Left renal cortex interstitium (tissue), 4 donors: ENCODE measurements at places on chromosomes 12 and 14.

- DNase-seq, result no peak
Observed at GRCh38 chr12:106974511-106974910, 12.4 kb downstream of the MTERF2 start.

DNA sequence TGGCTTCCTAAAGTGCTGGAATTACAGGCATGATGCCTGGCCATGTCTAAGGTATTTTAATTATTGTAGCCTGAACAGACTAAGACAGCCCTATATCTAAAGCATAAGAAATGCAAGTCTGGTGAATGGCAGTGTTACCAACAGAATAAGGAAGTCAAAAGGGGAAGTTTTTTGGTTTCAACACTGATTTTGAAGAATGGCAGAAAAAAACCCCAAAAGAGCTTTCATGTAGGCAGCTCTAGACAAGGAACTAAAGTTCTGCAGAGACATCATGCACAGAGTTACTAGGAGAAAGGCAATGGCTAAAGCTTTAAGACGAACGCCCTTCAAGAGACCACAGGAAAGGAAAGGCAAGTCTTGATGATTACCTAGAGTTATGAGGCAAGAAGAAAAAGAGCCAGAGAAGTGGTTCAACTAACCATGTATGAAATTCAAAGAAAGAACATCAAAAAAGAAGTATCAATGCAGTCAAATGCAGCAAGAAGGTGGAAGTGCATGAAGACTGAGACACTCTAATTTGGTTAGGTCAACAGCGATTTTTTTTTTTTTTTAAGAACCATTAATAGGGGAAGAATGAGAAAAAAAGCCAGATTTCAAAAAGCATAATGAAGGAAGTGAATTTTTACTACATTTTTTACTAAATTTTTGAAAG lies 50.8 kb downstream of the RPS6KA5 start:
- DNase-seq, result no peak

DNA sequence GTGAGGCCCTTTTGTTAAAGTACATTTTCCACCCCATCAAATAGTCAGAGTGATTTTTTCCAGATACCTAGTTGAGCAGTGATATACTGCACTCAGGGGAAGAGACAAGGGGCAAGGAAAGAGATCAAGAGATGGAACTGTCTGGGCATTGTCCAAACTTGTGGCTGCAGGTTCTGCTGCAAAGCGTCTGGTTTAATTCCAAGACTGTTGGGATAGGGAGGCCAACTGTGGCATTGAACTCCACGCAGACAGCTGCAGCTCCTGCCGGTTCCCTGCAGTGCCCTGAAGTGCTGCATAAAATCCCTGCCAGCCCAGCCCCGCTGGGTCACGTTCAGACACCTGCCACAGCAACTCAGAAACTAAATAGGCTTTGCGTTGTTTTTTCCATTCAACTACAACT lies 30.5 kb downstream of the RPH3A start:
- no peak for DNase-seq

DNA sequence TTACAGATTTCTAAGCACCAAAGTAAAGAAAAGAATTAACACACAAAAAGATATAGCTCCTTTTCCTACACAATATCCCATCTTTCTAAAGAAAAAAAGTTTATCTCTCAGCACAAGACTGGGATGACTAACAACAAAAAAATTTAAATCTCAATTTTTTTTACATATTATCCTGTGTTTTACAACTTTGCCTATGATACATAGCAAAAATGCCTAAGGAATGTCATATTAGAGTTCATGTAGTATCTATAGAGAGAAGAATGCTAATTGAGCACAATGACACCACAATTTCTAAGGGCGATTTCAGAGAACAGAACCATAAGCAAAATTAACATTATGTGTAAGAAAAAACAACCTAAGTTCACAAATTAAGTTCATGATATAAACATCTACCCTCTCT lies 16.3 kb downstream of the C2CD5 start:
- no peak for DNase-seq

GRCh38 chr14:66511849-66512248 lies 3.9 kb downstream of the GPHN start:
- no peak for DNase-seq

GRCh38 chr12:20443792-20444191 lies 75.5 kb downstream of the PDE3A start:
- DNase-seq, result no peak

- DNase-seq, result peak; percentile 73
Observed at GRCh38 chr14:99415496-99416281, 65.0 kb downstream of the SETD3 start.

DNA sequence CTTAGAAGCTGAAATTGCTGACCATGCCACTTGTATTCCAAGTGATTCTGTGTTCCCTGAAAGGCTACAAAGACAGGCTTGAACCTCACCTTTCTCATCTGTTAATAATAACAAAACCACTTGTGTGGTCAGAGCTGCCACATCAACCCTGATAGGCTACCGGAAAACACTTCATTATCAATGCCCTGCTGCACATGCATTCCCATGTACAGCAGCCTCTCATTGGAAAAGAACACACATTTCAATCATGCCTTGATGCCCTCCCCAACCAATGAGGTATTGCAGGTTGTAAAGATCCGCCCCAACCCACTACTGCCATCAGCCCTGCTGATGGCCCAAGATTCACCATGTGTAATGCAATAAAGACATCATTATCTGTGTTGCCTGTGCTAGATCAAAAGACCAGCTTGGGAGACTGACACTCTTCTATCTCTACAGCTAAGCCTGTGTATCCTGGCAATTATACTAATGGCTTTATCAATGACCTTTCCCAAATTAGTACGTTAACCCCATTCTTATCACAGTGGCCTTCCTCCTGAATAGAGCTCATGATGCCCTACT lies 2.8 kb downstream of the GPR19 start:
- no peak for DNase-seq

DNA sequence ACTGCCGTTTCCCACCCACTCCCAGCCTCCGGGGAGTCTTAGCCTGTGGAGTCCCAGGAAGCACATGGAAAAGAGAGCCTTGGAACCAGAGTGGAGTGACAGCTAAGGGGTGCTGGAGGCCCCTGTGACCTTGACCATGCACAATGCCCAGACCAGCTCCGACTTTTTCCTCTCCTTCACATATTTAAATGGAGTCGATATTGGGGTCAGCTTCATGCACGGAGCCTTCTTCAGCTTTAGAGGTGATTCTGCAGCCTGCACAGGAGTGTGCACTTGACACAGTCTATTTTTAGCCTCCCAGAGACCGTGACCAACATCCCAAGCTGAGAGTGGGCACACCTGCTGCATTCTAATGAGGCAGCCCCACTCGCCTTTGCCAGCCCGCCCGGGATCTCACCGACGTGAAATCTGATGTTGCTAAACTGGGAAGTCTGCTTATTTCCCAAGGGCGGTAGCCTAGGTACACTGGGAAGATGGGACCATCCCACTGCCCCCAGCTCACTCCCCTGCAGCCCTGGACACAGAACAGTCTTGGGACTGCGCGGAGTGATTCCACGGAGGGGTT lies 47.5 kb downstream of the PRMT8 start:
- no peak for DNase-seq

GRCh38 chr14:42224053-42224888 lies 617.6 kb downstream of the LRFN5 start:
- DNase-seq, result no peak

GRCh38 chr14:97827746-97828145 lies 1030.6 kb downstream of the VRK1 start:
- no peak for DNase-seq

DNA sequence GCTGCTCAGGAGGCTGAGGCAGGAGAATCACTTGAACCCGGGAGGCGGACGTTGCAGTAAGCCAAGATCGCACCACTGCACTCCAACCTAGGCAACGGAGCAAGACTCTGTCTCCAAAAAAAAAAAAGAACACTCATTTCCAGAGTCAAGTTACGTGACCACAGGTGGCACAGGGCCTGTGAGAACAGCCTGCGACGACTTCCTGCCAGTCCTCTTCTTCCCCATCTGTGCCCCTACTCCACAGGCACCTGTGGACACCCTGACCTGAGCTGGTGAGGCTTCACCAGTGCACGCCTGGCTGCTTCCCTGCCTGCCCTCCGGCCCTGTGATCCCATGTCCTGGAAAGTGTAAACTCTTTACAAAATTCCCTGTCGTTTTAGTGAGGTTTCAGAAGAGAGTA lies 77.7 kb downstream of the PPP2R5C start:
- DNase-seq, result no peak

GRCh38 chr14:104891664-104892530 lies 26.8 kb downstream of the CEP170B start:
- DNase-seq, result no peak

- DNase-seq, result no peak
Observed at GRCh38 chr14:55233591-55233990, 37.6 kb upstream of the FBXO34 start.

DNA sequence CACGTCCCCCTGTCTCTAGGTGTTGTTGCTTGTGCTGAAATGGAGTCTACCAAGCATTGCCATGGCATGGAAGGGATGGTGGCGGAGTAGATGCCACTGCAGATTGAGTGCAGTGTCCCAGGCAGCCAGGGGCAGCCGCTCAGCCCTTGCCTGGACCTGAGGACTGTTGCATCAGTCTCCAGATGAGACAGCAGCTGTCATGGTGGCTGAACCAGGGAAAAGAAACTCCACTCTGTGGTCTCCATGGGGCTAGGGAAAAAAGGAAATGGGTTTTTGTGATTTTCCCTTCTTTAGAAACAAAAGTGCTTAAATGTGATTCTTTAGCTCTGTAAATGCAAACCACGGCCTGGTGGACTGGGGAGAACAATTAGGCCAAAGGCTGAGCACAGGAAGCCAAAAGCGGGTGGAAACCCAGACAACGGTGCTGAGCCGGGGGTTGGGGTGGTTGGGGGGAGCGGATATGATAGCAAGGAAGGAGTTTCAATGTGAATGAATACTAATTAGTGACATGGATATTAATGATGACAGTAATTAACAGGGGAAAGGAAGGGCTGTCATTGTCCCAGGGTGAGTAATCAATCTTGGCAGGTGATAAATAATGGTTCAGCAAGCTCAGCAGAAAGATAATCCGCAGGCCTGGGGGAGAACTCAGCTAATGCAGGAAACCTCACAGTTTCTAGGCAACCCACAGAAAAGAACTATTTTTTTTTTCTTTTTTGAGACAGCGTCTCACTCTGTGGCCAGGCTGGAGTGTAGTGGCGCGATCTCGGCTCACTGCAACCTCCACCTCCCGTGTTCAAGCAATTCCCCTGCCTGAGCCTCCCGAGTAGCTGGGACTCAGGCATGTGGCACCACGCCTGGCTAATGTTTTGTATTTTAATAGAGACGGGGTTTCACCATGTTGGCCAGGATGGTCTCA lies 442.6 kb downstream of the DPF3 start:
- DNase-seq, result peak; percentile 38

GRCh38 chr12:818733-819132 lies 66.4 kb downstream of the WNK1 start:
- DNase-seq, result no peak

- DNase-seq, result no peak
Observed at GRCh38 chr12:109153821-109154441, 37.5 kb downstream of the ACACB start.
